Stimulated activated CD8-positive, alpha-beta memory T cell treated with anti-CD3 and anti-CD28 coated beads, Interleukin-15, amount 100 ng/mL, for 48 hours (primary cell): ENCODE measurements at places on chromosomes 11 and 22.

- DNase-seq, result no peak
Measured at GRCh38 chr11:1116104-1116503, 41.4 kb downstream of the MUC2 start.

DNA sequence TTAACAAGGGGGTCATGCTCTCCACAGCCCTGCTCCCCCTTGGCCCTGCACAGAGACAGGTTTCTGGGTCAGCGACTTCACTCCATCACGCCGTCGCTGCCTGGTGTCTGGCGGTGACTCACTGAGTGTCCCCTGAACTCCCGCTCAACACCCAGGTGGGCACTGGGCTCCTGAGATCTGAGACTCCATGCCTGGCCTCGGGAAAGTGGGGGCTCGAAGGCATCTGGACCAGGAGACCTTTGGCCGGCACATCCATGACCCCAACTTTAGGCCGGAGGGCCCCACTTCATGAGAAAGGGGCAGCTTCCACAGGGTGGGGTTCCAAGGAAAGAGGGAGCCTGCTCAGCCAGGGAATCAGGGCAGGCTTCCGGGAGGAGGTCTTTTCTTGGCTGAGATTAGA is 79.3 kb upstream of the PRR5 start:
- DNase-seq, result no peak

DNA sequence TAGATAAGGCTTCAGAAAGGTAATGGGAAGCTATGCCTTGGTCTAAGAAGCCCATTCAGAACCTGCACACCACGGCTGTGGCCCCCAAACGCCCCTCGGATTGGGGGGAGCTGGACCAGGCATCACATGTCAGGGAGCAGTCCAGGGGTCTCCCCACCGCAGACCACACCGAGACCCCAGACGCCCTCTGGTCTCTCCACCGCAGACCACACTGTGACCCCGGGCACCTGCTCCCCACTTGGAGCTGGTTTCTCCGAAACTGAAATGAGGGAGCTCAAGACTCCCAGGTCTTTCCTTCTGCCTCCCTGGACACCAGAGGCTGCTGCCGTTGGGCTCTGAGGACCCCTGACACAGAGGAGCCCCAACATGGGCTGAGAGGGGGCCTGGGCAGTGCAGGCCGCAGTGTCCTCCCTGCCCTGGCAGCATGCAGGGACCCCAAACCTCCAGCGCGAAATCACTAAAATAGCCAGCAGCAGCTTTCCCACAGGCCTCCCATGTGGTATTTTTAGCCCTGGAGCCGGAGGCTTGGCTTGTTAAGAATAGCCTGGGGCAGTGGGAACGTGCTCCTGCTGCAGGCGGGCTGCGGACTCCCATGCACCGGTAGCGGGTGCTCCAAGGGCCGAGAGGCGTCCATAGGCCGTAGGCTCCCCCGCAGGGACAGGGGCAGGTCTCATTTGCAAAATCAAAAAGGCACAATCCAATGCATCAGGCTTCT is 7.7 kb downstream of the LINC01488 start:
- no peak for DNase-seq

GRCh38 chr11:22657101-22657694 is 9.2 kb upstream of the GAS2 start:
- no peak for DNase-seq

- no peak for DNase-seq
Measured at GRCh38 chr11:69438286-69438920, 43.1 kb upstream of the LINC01488 start.

DNA sequence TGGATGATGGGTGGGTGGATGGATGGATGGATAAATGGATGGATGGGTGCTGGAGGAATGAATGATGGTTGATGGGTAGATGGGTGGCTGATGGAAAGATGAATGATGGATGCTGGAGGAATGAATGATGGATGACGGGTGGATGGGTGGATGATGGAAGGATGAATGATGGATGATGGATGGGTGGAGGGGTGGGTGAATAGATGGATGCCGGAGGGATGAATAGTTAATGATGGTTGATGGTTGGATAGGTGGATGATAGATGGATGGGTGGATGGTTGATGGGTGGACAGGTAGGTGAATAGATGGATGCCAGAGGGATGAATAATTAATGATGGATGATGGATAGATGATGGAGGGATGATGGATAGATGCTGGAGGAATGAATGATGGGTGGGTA is 41.4 kb downstream of the ANO1 start:
- DNase-seq, result no peak
